ENCODE measurements at places on chromosomes 1 and 21. TPM values are rescaled to one million over a fixed set of nuclear protein-coding genes. Genes with fewer than 3 reads are reported as not detected.

- DNase-seq: no peak
These were observed 165.2 kb downstream of the PLA2G4A start for GRCh38 chr1:186993996-186994395.

GRCh38 chr1:150168960-150169601 is 19.4 kb downstream of the PLEKHO1 start:
- DNase-seq: no peak

The VSIG8 gene
- polyA plus RNA-seq: 0.17 TPM

- no peak for DNase-seq
These were observed 7.7 kb upstream of the FAM167B start for GRCh38 chr1:32239337-32239736.

- no peak for DNase-seq
These were observed 48.4 kb downstream of the SLC37A1 start for GRCh38 chr21:42561762-42562650.
